Lower leg skin (tissue), 4 donors: ENCODE measurements at places on chromosomes 3 and 15. TPM values are rescaled to one million over a fixed set of nuclear protein-coding genes. Genes with fewer than 3 reads are reported as not detected.

Gene NGLY1
- 16.0 TPM for total RNA-seq

Gene CIDEC
- total RNA-seq, result 6.0 TPM

Gene HRH1
- 19.8 TPM for total RNA-seq

Gene GOLGA8T
- not detected for total RNA-seq

Gene UROC1
- total RNA-seq, result not detected

Gene OR5H1
- total RNA-seq, result not detected

Gene GLCE
- total RNA-seq, result 12.7 TPM

DNA sequence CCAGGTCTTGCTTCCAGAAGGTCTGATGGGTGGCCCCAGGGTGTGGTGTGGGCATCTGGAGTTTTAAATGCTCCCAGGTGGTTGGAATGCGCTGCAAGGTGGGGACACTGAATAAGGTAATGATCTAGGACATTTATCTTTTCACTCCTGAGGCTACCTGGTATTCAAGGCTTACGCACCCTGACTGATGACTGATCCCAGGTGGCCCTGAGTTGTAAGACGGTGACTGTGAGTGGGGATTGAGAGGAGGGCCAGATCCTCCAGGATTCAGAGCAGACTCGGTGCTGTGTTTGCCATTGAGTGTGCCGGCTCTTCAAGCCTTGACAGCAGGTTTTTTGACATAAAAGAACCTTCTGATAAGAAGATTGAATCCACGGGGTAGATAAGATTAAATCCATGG lies 40.3 kb downstream of the SLC6A20 start:
- no peak for DNase-seq

GRCh38 chr3:141183606-141184005 lies 48.0 kb upstream of the PXYLP1 start:
- no peak for DNase-seq

DNA sequence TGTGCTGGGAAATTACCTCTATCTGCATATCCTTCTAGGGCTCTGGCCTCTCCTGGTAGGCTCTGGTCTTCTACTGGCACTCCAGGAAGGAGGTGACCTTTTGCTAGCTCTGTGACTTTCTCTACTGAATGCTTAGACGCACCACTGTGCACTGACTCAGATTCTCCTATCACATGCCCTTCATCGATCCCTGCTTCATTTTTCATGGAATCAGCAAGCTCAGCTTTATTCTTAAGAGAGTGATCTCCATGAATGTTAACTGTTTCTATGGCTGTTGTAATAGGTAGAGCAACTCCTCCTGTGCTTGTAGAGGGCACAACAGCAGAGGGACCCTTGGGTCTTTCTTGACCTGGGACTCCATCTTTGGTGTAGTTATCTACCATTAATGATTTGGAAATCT lies 106.6 kb downstream of the MAP4 start:
- no peak for DNase-seq

GRCh38 chr3:190585805-190586630 lies 72.1 kb downstream of the IL1RAP start:
- DNase-seq, result no peak

- DNase-seq, result no peak
These were observed 246.6 kb downstream of the IL20RB start for GRCh38 chr3:137204409-137204808.

DNA sequence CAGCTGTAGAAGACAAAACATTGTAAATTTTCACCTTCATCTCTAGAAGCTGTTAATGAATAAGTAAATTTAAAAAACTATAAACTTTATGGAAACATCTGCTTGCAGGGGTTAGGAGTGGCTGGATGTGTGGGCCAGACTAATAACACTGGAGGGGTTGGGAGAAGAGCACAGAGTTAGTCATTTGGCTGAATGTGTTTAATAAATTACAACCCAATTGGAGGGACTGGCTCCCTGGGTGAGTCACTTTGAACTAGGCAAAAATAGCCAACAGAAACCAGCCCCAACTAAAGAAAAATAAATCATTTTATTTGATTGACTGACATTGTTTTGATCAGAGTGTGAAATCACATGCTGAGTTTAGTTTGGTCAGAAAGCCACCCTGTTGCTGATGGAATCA lies 21.8 kb downstream of the DGKG start:
- DNase-seq, result no peak

- no peak for DNase-seq
These were observed 925.6 kb downstream of the FHIT start for GRCh38 chr3:60325610-60326170.

DNA sequence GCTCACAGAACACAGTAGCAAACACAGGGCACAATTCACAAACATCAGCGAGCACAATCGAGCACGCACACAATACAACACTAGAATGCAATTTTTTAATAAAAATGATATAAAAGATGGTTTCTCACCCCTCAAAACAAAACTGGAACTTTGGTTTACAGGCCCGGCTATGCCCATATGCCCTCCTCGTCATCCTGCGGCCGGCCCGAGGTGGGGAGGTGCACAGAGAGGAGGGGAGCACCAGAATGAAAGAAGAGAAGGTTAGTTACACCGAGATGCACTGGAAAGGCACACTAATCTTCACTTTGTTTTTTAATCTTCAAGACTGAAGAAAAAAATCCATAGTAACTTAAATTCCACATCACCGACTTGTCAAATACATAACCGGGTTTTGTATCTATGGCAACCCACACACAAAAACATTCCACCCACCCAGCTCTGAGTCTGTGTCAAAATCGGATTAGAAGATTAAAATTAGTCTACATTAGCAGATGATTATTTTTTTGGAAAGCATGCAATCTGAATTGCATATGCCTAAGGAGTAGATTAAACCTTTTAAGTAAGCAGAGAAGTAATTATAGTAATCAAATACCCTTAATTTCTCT lies 196.7 kb upstream of the WNT5A start:
- no peak for DNase-seq

GRCh38 chr3:43165786-43166185 lies 59.9 kb upstream of the POMGNT2 start:
- DNase-seq, result no peak

GRCh38 chr15:60299452-60300047 lies 98.2 kb downstream of the ANXA2 start:
- peak; percentile 85 for DNase-seq

DNA sequence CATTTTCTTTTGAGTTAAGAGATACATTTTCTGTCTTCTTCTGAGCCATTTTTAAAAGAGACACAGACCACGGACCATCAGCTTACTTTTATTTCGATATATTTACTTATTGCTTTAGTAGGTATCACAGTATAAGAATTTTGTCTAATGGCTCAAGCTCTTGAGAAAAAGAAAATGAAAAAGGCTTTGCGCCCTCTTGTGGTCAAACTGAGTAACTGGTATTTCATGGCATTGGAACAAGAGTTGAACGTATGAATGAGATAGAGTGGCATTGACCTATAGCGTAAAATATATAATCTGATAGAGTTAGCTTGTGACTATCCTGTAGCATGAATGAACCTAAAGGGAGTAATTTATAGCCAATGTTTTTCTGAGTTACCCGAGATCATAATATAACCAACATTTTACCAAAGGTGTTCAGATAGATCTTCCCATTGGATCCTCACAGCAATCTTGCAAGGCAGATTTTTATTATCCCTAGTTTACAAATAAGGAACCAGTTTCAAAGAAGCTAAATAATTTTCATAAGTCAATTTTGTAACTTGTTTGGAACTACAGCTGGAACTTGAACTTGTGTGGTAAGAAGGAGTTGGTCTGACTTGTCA lies 154.6 kb downstream of the POLR2M start:
- no peak for DNase-seq

GRCh38 chr15:85462029-85462428 lies 81.6 kb downstream of the AKAP13 start:
- no peak for DNase-seq

DNA sequence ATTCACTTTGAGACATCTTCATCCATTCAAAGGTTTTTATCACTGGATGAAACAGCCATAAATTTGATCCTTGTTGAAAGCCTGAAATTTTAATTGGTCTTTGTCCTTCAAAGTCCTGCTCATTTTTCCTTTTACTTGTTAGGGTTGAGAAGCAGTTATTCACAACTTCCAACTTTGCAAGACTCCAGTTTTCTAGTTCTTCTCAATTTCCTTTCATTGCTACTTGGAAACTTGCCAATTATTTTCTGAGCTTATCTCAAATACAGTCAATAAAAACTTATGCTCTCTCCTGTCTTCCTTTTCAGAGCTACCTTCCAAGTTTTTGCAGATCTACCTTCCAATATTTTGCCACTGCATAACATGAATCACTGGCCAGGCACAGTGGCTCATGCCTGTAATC lies 23.7 kb upstream of the CD276 start:
- DNase-seq, result no peak

DNA sequence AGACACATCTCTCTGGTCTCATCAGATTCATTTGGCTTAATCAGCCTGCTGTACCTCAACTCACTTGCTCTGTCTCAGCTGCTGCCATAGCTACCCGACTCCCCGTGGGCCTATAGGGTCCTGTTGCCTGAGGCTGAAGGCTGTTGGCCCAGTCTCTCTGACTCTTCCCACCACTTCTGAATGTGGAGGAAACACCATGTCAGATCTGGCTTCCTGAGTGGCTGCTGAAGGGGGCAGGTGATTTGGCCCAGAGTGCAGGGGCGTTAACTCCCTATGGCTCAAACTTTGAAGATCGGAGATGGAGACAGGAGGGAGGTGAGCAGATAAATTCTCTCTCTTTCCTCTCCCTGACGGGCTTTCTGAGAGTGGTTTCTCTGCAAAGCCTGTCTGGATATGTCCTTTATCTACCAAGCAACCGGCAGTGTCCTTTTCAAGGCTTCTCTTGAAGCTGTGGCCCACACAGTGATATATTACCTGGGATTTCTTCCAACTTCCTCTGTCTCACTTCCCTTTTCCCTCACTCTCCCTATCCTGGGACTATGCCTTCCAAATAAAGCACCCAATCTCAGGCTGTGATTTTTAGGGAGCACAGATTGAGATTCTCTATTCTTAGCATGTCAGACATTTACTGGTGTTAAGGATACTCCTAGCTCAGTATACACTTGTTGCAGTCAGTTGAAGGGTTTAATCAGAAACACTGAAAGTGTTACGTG lies 334.9 kb upstream of the TBC1D5 start:
- no peak for DNase-seq

- DNase-seq, result no peak
These were observed 189.6 kb upstream of the MCTP2 start for GRCh38 chr15:94041746-94042145.
